ENCODE measurements at places on chromosomes 1 and 21. TPM values are rescaled to one million over a fixed set of nuclear protein-coding genes. Genes with fewer than 3 reads are reported as not detected.

The RHEX gene
- total RNA-seq, result not detected

The SLC5A9 gene
- not detected for total RNA-seq

The CD160 gene
- total RNA-seq, result not detected

The MAEL gene
- not detected for total RNA-seq

The POMGNT1 gene
- 98.6 TPM for total RNA-seq

DNA sequence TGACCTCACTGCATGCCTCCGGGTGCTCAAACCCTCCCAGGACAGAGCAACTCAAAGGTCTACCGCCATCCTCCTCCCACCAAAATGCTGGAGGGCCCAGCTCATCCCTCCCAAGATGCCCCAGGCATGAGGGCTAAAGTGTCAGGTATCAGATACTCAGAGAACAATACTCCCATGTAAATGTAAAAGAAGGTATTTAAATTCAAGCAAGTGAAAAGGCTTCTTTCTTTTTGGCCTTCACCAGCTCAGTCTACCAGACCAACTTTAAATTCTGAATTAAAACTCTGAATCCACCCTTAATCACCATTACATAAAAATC lies 3.0 kb downstream of the PARP1 start:
- H3K27me3 ChIP-seq, result no peaks in the 10 kb centered on the region
- H3K4me1 ChIP-seq, result peaks cover 22% of the 10 kb centered on the region
- peaks cover 10% of the 10 kb centered on the region for H3K36me3 ChIP-seq
- H3K27ac ChIP-seq, result no peak overlapping the region

- H3K4me1 ChIP-seq, result 0 out of 2 replicates have a peak, but pooled peaks cover 10% of the 10 kb centered on the region
- no peaks in the 10 kb centered on the region for H3K27me3 ChIP-seq
- H3K27ac ChIP-seq, result no peak overlapping the region
- DNase-seq, result no peak
- H3K36me3 ChIP-seq, result no peaks in the 10 kb centered on the region
These were observed 149.0 kb upstream of the RAB4A start for GRCh38 chr1:229121845-229122436.

GRCh38 chr1:108043707-108044106 lies 78.7 kb upstream of the VAV3 start:
- H3K4me3 ChIP-seq, result no peak overlapping the region
- H3K4me1 ChIP-seq, result peaks cover 1% of the 10 kb centered on the region
- no peaks in the 10 kb centered on the region for H3K36me3 ChIP-seq
- no peak overlapping the region for H3K27ac ChIP-seq
- DNase-seq, result no peak

DNA sequence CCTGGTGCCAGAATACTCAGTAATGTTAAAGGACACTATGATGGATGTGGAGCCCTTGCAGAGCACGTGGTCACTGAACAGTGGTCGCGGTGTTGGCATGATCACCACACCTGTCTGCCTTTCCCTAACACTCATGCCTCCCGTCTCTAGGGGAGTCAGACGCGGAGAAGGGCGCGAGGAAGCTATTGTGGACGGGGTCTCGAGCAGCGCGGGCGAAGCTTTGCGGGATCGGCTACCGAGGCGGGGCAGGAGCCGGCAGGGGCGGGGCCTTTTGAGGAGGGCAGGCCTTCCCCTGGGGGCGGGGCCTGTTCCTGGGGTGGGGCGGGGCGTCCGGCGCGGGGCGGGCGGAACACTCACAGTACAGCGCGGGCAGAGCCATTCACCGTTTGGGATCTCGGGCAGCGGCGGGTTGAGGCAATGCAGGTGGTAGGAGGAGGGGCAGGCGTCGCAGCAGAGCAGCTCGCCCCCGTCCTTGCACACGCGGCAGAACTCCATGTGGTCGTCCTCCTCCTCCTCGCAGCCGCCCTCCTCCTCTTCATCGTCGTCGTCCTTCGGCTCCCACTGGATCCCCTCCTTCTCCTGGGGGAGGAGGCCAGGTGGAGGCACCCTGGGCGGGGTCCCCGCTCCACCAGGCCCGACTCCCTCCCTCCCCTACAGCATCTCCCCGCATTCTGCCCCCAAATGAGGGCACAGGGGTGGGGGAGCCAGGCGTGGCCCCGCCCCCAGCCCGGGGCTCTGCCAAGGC lies 31.5 kb downstream of the CHD5 start:
- no peak overlapping the region for H3K4me3 ChIP-seq
- no peaks in the 10 kb centered on the region for H3K27me3 ChIP-seq
- H3K27ac ChIP-seq, result no peak overlapping the region
- no peaks in the 10 kb centered on the region for H3K36me3 ChIP-seq
- H3K4me1 ChIP-seq, result no peaks in the 10 kb centered on the region
- peak; percentile 49 for DNase-seq

DNA sequence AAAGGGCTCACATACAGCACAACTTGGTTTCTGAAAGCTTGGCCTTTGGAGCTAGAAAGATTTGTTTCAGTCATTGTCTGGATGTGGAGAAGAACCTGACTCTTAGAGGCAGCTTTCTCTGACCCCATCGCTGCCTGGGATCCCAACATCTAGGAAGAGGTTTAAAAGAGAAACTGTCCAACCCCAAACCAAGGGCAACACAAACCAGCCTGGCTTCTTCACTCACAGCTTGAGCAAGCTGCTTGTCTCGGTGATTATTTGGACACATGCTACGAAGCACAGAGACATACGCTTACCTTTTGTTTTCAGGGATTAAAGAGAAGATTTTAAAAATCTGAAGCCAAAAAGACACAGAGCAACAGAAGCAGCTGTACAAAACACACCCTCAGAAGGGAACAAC lies 109.8 kb downstream of the ETS2 start:
- H3K36me3 ChIP-seq, result no peaks in the 10 kb centered on the region
- no peaks in the 10 kb centered on the region for H3K27me3 ChIP-seq
- peaks cover 15% of the 10 kb centered on the region for H3K4me1 ChIP-seq
- DNase-seq, result no peak
- no peak overlapping the region for H3K27ac ChIP-seq

GRCh38 chr1:94851571-94851970 lies 31.4 kb downstream of the SLC44A3 start:
- no peak overlapping the region for H3K27ac ChIP-seq
- H3K27me3 ChIP-seq, result no peaks in the 10 kb centered on the region
- no peak overlapping the region for H3K4me3 ChIP-seq
- peaks cover 11% of the 10 kb centered on the region for H3K4me1 ChIP-seq
- no peaks in the 10 kb centered on the region for H3K36me3 ChIP-seq

All from GM23248 (cell line).